ENCODE measurements at places on chromosomes 6 and 20.

DNA sequence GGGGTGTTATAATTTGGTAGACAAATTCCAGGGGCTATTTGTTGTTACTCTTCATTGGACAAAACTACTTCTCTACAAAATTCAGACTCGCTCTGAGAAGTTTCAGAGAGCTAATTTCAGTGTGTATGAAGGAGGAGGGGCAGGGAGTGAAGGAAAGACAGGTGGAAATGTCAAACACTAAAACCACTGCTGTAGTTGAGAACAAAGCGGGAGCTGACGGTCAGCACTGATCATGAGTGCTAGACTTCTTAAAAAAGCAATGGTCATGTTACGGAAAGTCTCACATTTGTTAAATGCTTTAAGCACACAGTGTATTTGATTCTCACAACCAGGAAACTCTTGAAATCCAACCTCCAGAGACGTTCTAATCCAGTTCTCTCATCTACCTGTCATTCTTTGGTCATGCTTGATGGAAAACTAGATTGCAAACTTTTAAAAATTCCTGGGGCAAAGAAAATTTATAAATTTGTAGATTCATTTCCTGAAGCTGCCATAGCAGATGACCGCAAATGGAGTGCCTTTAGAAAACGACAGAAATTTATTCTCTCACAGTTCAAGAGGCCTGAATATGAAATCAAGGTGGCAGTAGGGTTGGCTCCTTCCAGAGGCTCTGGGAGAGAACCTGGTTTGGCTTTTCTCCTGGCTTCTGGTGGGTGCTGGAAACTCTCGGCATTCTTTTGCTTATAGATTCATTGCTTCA lies 100.7 kb upstream of the CARMIL1 start:
- no peak for DNase-seq

DNA sequence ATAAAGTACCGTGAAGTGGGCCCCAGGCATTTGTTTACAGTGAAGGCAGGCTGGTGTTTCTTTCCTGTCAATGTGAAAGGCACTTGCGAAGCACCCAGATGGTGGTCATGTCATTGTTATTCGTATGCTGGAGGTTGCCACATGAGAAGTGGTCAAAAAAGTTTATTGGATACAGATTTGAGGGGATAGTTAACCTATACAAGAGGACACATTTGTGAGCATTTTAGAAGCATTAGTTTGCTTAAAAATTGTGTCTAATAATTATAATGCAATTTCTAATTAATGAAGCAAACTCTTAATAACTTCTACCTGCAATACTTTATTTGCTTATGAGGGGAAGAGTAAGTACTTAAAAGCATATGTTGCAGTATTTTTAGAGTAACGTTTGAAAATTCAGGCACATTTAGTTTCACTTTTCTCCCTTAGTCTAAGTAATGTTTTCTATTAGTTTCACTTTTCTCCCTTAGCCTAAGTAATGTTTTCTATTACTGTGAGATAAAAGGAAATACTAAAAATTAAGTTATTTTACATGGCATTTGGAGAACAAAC lies 120.7 kb upstream of the CLDN20 start:
- no peak for DNase-seq

GRCh38 chr6:70599187-70599586 lies 32.5 kb downstream of the SDHAF4 start:
- DNase-seq, result no peak

DNA sequence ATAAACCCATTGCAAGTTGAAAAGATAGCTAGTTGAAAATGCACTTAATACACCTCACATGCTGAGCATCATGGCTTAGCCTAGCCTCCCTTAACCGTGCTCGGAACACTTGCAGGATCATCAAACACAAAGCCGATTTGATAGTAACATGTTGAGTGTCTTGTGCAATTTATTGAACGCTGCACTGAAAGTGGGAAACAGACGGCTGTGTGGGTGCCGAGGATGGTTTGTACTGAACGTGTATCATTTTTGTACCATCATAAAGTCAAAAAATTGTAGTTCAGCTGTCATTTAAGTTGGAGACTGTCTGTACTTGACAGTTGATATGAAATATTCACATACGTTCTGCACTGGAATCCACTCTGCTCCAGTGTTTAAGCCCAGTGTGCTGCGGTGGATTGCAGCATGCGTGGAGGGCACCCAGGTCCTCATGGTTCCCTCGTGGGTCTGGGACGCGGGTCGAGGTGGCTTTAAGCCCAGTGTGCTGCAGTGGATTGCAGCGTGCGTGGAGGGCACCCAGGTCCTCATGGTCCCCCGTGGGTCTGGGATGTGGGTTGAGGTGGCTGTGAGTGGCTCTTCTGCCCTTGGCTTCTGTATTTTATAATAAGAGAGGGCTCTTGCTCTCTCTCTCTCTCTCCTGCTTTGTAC lies 77.0 kb downstream of the CDH4 start:
- DNase-seq, result no peak

DNA sequence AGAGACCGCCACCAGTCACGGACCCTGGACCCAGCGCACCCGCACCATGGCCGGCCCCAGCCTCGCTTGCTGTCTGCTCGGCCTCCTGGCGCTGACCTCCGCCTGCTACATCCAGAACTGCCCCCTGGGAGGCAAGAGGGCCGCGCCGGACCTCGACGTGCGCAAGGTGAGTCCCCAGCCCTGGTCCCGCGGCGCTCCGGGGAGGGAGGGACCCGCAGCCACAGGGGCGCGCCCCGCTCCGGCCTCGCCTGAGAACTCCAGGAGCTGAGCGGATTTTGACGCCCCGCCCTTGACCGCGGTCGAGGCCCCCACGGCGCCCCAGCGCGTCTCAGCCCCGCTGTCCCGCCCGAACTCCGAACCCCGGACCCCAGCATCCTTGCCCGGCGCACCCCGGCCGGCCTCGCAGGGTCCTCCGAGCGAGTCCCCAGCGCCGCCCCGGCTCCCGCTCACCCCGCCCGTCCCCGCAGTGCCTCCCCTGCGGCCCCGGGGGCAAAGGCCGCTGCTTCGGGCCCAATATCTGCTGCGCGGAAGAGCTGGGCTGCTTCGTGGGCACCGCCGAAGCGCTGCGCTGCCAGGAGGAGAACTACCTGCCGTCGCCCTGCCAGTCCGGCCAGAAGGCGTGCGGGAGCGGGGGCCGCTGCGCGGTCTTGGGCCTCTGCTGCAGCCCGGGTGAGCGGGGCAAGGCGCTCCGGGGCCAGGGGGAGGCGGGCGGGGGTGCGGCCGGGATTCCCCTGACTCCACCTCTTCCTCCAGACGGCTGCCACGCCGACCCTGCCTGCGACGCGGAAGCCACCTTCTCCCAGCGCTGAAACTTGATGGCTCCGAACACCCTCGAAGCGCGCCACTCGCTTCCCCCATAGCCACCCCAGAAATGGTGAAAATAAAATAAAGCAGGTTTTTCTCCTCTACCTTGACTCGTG lies at the start of gene OXT:
Gene OXT, plus strand, starts transcription at position 11 of the 920 bp plus-strand sequence. Its CDS starts 36 bp downstream, at position 47.
- peak; percentile 51 for DNase-seq

DNA sequence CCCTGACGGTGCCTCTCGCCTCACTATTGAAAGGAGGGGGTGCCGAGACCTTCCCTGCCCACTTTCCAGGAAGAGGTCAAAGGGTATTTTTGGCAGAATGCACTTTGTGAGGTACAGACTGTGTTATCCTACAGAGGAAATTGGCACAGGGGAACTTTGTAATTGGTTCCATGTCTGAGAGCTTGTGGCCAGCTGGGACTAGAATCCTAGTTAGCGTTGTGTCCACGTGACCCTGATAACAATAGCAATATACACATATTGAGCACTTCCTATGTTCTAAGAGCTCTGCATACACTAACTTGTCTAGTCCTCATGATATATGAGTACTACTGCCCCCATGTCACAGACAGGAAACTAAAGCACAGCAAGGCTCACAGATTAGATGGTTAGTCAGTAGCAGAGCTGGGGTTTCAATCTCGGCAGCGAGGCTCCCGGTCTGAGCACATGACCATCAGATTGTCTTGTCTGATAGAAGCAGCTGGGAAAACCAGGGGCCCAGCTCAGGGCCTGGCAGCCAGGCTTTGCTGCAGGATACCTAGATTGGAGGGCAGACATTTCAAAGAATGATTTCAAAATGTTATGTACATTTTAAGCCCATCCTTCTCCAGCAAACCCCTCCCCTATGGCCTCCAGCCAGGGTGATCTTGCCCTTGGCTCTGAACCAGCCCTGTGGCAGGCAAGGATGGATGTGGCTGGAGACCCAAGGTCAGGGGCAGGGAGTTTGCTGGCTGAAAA lies 1.4 kb downstream of the MAPK13 start:
- DNase-seq, result no peak

- DNase-seq, result no peak
Observed at GRCh38 chr6:97222903-97223302, 60.1 kb downstream of the MMS22L start.

- no peak for DNase-seq
Observed at GRCh38 chr20:47781632-47782031, 3.6 kb downstream of the SULF2 start.

Data from stimulated activated CD4-positive, alpha-beta T cell treated with anti-CD3 and anti-CD28 coated beads, Interleukin-1b, Interleukin-23, amount 100 ng/mL, for 1 hour (primary cell).